Caco-2 (cell line): ENCODE measurements at places on chromosomes 12 and 14.
A peak's percentile ranks its signal among the peaks of the same experiment; 100 is the strongest.

- no peak for DNase-seq
Observed at GRCh38 chr14:92564344-92565039, 50.9 kb downstream of the RIN3 start.

- DNase-seq = no peak
Observed at GRCh38 chr14:77618381-77618970, 2.0 kb upstream of the SPTLC2 start.

DNA sequence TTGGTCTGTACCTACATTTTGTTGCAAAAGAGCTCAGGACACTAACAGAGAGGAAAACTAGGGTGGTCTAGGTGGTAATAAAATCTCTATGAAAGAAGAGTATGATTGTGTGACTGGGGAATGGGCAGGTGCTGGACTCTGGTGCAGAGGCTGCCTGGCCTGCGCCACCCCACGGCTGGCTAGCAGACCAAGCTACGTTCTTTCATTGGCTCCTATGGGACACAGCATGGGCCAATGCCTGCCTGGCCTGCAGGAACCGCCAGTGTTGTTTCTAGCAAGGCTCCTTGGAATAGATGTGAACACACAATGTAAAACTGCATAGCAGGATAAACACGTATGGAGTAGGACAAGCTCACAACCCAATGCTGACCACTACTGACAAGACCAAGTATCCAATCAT lies 51.7 kb upstream of the CORO1C start:
- DNase-seq = no peak

GRCh38 chr14:56514663-56515371 lies 64.8 kb upstream of the TMEM260 start:
- no peak for DNase-seq

DNA sequence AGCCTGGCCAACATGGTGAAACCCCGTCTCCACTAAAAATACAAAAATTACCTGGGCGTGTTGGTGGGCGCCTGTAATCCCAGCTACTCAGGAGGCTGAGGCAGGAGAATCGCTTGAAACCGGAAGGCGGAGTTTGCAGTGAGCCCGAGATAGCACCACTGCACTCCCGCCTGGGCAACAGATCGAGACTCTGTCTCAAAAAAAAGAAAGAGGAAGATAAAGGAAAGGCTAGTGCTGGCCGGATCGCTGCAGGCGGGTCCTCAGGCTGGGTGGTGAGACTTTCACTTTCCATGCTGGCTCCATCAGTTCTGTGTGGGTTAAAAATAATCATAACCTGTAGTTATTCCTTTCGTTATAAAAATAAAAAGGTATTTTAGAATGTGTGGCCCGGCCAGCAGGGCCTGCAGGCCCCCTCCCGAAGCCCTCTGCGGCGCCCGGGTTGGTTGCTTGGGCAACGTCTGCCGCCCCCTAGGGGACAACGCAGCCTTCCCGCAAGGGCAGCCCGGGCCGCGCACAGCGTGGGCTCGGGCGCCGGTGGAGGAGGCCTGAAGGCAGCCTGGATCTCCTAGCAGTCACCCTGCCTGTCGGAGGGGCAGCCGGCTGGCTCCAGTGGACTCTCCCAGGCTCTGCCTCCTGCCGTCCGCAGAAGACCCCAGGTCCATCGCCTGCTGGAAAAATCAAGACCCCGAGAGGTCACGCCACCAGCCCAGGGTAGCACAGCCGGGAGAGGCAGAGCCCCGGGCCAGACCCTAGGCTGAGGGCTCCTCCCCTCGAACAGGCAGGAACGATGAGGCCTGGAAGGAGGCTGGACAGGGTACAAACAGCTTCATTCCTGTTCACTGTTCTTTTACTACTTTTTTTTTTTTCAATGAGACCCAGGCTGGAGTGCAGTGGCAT lies 5.0 kb upstream of the SLC25A47 start:
- no peak for DNase-seq

DNA sequence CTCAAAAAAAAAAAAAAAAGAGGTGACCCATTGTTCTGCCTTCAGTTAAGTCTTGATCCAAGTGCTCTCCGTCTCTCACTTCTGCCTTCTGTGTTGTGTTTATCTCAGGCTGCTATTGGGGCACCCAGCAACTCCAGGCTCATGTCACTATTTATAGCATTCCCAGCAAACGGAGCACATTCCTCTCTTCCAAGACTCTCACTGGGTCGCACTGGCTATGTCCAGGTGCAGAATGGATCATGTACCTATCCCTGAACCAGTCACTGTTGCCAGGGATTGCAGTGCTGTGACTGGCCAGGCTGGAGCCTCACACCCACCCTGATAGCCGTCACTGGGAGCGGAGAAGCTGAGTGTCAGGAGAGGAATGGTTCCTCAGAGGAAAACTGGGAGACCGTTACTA lies 31.2 kb downstream of the RHOF start:
- no peak for DNase-seq

DNA sequence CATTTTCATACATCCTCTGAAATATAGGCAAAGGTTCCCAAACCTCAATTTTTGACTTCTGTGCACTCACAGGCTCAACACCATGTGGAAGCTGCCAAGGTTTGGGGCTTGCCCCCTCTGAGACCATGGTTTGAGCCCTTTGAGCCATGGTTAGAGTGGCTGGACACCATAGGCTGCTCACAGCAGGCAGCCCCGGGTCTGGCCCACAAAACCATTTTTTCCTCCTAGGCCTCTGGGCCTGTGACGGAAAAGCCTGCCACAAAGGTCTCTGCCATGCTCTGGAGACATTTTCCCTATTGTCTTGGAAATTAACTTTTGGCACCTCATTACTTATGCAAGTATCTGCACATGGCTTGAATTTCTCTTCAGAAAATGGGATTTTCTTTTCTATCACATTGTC lies 1113.2 kb upstream of the ATXN7L3B start:
- DNase-seq = no peak

DNA sequence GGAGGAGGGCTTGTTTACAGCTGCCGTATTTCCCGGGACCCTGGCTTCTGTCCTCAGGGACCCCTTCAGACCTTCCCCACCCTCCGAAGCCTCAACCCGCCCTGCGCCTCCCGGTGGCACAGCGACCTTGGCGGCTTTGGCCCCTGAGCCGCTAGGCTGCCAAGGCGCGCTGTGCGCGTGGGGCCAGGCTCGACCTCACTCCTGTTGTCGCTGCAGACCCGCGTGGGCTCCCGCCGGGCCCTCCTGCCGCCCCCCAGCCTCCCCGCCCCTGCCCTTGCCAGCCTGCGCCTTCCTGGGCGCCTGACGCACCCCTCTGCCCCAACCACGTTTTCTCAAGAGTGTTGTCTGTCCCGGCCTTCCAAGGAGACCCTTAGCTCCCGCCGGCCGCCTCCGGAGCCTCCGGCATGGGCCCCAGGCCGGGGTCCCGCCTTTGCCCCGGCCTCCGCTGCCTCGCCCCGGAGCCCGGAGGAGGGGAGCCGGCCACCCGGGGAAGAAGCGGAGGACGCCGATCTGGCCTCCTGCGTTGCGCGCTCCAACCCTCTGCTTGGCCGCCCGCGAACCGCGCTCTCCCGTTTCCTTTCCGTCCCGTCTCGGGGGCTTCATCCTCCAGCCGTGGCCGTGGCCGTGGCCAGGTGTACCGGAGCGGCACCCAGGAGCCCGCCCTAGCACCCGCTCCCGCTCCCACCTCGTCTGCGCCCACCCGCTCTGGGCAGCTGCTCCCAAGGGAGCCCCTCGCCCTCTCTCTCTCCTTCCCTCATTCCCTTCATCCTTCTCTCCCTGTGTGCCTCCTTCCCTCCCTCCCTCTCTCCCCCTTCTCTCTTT lies 19.9 kb downstream of the PPP2R5C start:
- DNase-seq = no peak

- peak; percentile 69 for DNase-seq
Observed at GRCh38 chr12:82650627-82651337, 35.9 kb upstream of the TMTC2 start.

DNA sequence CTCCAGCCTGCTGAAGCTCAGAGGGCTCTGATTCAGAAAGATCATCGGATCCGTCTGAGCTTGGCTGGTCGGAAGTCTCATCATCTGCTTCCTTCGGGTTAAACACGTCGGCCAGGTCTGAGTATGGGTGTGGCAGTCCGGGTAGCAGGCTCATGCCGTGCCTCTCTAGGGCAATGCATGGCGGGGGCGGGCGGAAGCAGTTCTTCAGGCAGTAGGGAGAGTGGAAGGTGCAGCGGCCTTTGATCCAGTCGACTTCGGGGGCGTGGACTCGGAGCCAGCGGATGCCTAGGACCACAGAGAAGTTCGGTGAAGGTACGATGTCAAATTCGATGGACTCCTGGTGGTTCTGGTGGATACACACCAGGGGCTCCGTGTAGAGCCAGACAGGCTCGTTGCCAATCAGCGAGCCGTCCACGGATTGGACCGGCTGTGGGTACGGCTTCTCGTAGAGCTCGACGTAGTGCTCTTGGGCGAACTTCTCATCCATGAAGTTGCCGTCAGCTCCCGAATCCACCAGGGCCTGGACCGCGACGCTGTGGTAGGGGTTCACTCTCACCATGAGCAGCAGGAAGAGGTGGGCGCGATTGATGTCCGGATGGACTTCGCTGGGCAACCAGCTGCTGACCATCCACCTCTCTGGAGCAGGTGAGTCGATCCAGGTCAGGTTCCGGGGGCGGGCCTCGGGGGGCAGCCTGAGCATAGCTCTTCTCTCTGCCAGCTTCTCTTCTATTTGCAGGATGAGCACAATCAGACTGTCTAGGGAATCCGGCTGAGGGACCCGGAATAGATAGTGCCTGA lies 20.3 kb downstream of the RTL1 start:
- DNase-seq = no peak

DNA sequence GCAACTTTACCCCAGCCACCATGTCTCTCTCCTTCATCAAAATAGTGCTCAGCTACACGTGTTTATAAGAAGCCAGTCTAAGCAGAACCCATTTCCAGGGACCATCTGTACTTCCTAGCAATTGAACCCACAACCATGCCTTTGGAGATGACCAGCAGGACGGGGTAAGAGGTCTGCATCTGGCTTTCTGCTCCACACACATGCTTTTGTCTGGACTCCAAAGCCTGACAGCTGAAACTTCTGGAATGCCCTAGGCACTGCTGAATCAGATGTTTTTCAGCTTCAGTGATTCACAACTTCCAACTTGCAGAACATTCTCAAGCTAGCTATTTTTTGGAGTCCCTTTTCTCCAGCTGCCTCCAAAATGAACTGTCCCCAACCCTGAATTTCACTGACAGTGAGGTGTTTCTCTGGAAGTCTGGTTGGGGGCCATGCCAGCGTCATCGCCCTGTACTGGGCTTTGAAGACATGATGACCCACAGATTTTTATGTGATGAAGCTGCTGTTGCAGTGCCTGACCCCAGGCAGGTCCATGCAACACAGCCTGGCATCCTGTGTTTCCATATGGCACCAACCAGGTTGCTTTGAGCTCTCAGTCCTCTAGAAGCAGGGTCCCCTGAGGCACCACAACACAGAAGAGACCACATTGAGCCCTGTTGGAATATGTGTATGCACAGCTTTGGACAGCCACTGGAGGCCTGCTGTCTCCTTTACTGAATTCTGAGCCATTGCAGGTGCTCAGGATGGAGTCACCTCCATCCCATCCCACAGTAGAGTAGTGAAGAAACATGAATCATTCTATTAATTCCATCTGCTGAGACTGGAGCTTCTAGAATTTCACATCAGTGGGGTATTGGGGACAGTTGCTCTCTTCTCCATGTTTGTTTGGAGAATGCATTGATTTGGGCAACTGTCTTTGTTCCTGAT lies 80.2 kb downstream of the NUAK1 start:
- DNase-seq = no peak

DNA sequence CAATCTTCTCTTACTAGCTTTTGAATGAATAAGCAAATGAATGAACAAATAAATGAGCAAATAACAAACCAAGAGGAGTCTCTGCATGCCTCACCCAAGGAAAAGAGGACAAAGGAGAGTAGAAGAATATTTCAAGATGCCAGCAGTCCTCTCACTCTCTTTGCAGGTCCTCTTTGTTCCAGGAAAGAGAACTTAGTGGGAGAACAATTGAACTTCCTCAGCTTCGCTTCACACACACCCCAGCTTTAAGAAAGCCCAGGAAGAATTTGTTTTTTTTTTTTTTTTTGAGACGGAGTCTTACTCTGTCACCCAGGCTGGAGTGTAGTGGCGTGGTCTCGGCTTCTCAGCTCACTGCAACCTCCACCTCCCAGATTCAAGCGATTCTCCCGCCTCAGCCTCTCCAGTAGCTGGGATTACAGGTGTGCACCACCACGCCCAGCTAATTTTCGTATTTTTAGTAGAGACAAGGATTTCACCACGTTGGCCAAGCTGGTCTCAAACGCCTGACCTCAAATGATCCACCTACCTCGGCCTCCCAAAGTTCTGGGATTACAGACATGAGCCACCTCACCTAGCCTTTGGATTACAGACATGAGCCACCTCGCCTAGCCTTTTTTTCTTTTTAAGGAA lies 20.4 kb downstream of the KRT18 start:
- peak; percentile 72 for DNase-seq

DNA sequence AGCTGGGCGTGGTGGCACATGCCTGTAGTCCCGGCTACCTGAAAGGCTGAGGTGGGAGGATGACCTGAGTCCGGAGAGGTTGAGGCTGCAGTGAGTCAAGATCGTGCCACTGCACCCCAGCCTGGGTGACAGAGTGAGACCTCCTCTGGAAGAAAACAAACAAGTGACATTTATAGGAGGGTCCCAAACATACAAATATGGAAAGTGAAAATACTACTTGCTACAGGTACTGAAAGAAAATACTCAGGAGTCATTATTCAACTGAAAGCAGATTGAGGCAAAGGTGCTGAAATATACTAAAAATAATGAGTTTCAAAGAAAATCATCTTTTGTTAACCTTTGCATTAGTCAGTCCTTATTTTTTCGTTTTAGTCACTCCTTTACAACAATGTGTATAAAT lies 53.5 kb downstream of the ETV6 start:
- DNase-seq = no peak

DNA sequence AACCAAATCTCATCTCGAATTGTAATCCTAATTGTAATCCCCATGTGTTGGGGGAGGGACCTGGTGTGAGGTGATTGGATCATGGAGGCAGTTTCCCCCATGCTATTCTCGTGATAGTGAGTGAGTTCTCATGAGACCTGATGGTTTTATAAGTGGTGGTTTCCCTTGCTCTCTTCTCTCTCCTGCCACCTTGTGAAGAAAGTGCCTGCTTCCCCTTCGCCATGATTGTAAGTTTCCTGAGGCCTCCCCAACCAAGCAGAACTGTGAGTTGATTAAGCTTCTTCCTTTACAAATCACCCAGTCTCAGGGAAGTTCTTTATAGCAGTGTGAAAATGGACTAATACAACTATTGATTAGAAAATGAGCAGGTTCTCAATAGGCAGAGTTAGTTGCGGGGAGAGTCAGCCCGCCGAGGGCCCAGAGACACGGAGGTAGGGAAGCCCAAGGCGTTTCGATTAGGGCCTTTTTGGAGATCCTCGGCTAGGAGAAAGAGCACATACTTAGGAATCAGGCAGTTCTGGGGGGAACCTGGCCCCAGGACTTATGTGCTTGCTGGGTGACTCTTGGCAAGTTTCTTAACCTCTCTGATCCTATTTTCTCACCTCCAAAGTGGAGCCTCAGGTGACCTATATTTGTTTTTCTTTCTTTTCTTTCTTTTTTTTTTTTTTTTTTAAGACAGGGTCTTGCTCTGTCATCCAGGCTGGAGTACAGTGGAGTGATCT lies 65.7 kb downstream of the MVK start:
- no peak for DNase-seq

- DNase-seq = no peak
Observed at GRCh38 chr14:22887990-22888378, 5.0 kb downstream of the REM2 start.

GRCh38 chr12:50192908-50193307 lies 25.7 kb upstream of the CERS5 start:
- no peak for DNase-seq

- DNase-seq = no peak
Observed at GRCh38 chr14:20438664-20439063, 2.7 kb upstream of the KLHL33 start.
